ENCODE measurements at places on chromosomes 7 and 10.

GRCh38 chr10:122113161-122113944 is 124.4 kb downstream of the TACC2 start:
- no peak for DNase-seq

GRCh38 chr7:33887266-33887975 is 17.9 kb upstream of the BMPER start:
- DNase-seq: no peak

DNA sequence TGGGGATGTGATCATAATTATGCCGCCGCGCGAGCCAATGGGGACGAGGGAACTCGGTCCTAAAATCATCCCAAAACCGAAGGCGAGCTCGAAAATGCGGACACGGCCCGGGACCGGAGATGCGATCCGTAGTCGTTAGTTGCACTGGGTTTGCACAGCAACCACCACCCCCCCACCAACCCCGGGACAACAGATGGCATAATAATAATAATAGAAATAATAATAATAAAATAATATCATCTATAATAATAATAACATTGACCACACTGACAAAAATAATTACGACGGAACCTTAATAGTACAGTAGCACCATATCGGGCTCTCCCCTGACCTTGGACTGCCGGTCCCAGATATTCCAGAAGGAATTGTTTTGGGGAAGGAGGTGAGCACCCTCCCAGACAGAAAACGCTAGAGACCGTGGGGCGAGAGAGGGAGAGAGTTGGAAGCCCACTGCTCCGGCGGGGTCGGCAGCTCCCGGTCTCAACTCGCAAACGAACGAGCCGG is 1.1 kb upstream of the EMX2 start:
- DNase-seq: no peak

- DNase-seq: no peak
Measured at GRCh38 chr10:15035385-15036301, 8.1 kb upstream of the OLAH start.

DNA sequence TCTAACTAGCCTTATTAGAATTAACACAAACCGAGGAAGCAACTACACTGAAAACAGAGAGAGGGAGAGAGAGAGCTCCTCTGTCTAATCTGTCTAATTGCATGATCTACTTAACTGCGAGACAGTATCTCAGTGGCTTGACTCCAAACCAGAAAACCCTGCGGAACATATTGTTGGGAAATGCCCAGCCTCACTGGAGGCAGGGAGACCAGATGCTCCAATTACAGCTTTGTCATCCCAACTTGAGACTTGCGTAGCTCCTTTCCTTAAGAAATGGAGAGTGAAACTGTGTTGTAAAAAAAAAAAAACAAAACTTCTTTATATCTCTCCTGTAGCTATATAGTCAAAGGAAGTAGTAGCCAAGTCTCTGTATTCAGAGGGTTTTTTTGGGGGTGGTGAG is 52.0 kb upstream of the ZNRF2 start:
- DNase-seq: no peak

- DNase-seq: no peak
Measured at GRCh38 chr7:117665368-117665767, 185.5 kb downstream of the CFTR start.

Measured in stimulated activated CD4-positive, alpha-beta T cell treated with anti-CD3 and anti-CD28 coated beads, TNF-alpha, amount 100 ng/mL, for 4 hours (primary cell).